Ascending aorta (tissue), 2 donors: ENCODE measurements at places on chromosomes 11 and 22. TPM values are rescaled to one million over a fixed set of nuclear protein-coding genes. Genes with fewer than 3 reads are reported as not detected.

DNA sequence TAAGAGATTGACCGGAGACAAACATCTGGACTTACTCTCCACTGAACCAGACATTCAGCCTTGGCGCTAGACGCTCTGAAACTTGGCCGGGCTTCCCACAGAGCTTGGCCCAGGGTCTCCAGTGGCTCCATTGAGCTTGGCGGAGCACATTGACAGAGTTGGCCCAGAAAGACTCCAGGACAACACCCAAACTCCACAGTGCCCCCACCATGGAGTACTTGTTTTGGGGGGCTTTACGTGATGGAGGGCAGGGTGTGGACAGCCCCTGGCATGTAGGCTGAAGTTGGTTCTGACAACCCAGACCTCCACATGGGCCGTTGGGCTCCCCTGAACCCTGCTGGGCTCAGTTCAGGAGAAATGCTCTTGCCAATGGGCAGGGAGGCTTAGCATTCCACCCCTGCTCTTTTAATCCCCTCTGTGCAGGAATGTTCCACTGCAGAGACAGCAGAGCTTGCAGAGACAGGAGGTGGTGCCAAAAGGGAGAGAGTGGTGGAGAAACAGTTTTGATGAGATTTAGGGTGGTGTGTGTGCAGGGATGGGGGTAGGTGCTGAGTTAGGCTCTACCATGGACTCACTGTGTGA, 102.4 kb upstream of the TIMP3 start:
- H3K4me3 ChIP-seq, result no peak overlapping the region
- DNase-seq, result no peak
- H3K36me3 ChIP-seq, result no peaks in the 10 kb centered on the region

- no peak overlapping the region for H3K27ac ChIP-seq
- no peak for DNase-seq
- no peak overlapping the region for H3K4me3 ChIP-seq
- H3K36me3 ChIP-seq, result no peaks in the 10 kb centered on the region
- no peaks in the 10 kb centered on the region for H3K4me1 ChIP-seq
Observed at GRCh38 chr22:36610056-36610455, 81.1 kb upstream of the EIF3D start.

DNA sequence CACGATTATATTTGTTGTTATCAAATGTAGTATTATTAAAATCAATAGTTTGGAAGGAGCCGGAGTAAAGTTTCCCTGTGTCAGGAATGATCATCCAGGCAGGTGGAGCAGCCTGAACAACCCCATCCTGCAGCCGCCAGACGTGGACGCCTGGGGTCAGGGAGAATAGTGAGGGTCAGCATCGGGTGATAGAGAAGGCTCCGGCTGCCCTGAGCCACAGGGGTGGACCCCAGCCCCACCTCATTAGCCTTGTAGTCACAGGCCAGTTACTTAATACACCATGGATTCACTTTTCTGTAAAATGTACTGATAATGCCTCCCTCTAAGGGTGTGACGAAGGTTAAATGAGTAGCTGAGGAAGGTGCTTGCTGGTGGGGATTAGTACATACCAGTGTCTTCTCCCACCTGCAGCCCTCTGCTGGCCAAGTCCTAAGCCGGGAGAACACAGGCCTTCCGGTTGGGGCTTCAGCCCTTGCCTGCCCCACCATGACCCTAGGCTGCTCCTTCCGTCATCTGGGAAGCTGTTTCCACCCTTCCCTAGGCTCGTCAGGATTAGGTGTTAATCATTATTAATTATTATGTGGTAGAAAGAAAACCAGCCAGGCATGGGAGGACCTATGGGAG, 14.9 kb downstream of the TMEM121B start:
- no peaks in the 10 kb centered on the region for H3K4me1 ChIP-seq
- H3K27me3 ChIP-seq, result no peaks in the 10 kb centered on the region
- no peak overlapping the region for H3K27ac ChIP-seq
- no peak overlapping the region for H3K4me3 ChIP-seq
- H3K36me3 ChIP-seq, result peaks cover 60% of the 10 kb centered on the region

DNA sequence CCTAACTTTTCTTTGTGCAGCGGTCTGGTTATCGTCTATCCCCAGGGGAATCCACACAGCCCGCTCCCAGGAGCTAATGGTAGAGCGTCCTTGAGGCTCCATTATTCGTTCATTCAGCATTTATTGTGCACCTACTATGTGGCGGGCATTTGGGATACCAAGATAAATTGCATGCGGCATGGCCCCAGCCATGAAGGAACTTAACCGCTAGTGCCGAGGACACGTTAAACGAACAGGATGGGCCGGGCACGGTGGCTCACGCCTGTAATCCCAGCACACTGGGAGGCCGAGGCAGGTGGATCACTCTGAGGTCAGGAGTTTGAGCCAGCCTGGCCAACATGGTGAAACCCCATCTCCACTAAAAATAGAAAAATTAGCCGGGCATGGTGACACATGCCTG, 11.2 kb downstream of the TMEM121B start:
- no peaks in the 10 kb centered on the region for H3K4me1 ChIP-seq
- H3K27me3 ChIP-seq, result no peaks in the 10 kb centered on the region
- H3K4me3 ChIP-seq, result no peak overlapping the region
- H3K36me3 ChIP-seq, result peaks cover 51% of the 10 kb centered on the region
- DNase-seq, result no peak
- no peak overlapping the region for H3K27ac ChIP-seq

- no peak within 1 kb of the TSS for H3K4me3 ChIP-seq
- H3K36me3 ChIP-seq, result no peaks in the 10 kb centered on the region
- H3K27me3 ChIP-seq, result no peaks in the 10 kb centered on the region
- DNase-seq, result no peak
- no peak within 1 kb of the TSS for H3K27ac ChIP-seq
- no peaks in the 10 kb centered on the region for H3K4me1 ChIP-seq
Observed at GRCh38 chr11:55838452-55838851, at the start of gene OR5D16. TSS of gene OR5D16 (plus strand) at chr11:55838752. CDS start at chr11:55838752, 0 bp downstream.

DNA sequence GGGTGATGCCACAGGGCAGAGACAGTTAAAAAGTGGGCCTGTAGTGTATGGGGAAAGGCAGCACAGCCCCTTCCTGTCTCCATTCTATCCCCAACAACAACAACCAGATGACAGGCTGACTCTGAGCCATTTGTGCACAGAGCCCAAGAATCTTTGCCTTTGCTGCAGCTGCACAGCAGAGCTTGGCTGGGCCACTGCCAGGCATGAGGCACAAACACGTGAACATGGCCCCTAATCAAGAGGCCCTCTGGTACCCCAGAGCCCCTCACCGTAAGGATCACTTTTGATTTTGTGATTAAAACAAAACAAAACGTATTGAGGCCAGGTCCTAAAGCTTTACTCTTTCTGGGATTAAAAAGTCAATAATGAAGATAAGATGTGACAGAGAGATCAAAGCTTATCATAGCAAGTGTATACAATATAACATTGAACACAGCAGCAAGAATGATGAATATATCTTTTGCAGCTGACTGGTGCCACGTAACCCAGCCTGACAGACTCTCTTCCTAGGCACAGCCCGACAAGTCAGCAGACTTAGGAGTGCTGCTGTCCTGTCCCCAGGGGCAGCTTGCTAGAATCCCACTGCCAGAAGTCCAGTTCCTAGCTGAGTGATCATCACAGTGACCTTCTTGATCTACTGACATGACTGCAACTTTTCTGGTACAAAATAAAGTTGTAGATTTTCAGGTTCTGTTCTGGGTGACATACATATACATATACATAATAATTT, 117.8 kb downstream of the SERGEF start:
- H3K4me1 ChIP-seq, result no peaks in the 10 kb centered on the region
- no peaks in the 10 kb centered on the region for H3K27me3 ChIP-seq
- DNase-seq, result no peak
- H3K4me3 ChIP-seq, result no peak overlapping the region

OR4C6 gene
- not detected for total RNA-seq

SLC1A2 gene
- 0.32 TPM for total RNA-seq

MS4A6A gene
- 35.0 TPM for total RNA-seq

OR51F1 gene
- total RNA-seq, result not detected
